ENCODE measurements at places on chromosomes 12 and 14. TPM values are rescaled to one million over a fixed set of nuclear protein-coding genes. Genes with fewer than 3 reads are reported as not detected.

DNA sequence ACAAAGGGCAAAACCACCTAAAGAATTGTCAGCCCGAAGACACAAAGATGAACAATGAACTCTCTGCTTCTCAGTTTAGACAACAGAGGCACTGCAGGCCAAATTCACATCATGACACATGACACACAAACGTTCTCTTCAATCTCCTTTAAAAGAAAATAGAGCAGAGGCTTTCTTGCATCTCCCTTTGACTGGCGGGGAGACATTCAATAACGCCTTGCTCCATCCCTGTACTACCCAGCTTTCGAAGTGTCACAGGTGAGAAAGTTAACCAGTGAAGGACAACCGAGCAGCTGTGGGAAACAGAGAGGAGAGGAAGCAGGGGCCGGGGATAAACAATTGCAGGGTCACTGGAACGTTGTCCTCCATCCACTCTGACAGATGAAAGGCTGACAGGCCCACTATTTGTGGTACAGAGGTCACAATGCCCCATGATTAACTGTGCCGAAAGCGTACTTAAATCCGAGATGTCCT lies 130.8 kb downstream of the PHLDA1 start:
- no peak for DNase-seq

The ENDOU gene
- not detected for total RNA-seq

The TCL1B gene
- 0.93 TPM for total RNA-seq

The KRT73 gene
- total RNA-seq: not detected

DNA sequence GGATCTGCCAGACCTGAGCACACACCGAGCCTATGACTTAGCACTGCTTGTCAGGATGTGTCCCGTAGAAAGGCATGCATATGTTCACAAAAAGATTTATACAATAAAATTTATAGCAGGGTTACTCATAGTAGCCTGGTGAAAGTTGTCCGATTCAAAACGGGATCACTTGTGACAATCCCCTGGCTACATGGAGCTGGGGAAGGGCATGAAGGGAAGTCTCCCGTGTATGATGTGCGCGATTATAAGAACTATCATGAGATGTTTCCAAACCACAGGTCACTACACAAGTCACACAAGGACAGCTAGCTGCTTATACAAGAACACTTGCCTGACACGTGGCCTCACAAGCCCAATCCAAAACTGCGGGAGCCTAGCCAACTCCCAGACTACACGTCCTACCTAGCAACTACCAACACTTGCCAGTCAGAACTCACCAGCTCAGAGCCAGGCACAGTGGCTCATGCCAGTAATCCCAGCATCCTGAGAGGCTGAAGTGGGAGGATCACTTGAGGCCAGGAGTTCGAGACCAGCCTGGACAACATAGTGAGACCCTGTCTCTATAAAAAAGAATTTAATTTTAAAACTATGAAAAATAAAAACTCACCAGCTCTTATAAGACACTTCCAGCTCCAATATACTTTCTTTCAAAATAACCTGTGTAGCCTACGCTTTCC lies 7.5 kb upstream of the CDCA4 start:
- no peak for DNase-seq

The RBM19 gene
- 38.6 TPM for total RNA-seq

GRCh38 chr12:27285403-27285802 lies 41.3 kb downstream of the STK38L start:
- no peak for DNase-seq

- DNase-seq: no peak
Observed at GRCh38 chr12:81327425-81327824, 249.5 kb downstream of the ACSS3 start.

- peak; percentile 74 for DNase-seq
Observed at GRCh38 chr12:66061557-66062289, 68.8 kb downstream of the LLPH start.

- no peak for DNase-seq
Observed at GRCh38 chr14:33534632-33535031, 416.2 kb downstream of the EGLN3 start.

DNA sequence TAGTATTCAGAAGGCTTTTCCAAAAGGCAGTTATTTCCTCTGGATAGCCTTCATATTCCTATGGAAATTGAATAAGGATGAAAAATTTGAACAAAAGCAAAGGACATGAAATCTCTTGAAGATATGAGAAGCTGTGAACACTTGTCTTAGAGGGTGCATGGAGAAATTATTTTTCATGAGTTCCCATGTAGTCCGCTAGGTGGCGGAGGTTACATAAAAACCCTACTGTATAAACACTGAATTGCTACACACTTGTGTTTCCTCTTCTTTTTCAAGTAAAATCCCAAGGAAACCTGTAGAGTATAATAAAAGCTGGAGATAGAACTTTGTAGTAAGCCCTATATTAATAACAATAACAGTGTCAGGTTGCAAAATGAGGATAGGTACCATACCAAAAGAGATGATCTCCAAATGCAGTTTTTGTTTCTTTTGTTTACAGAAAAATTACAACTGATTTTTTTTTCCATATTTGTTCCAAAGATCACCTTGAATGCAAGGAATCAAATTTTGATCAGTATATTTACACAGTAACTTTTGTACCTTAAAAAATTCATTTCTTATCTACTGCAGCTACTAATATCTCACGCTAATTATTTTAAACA lies 37.8 kb upstream of the OR4E1 start:
- DNase-seq: peak; percentile 50

- DNase-seq: no peak
Observed at GRCh38 chr12:26334621-26335124, 139.3 kb downstream of the SSPN start.

- peak; percentile 58 for DNase-seq
Observed at GRCh38 chr12:12032260-12032791, 38.4 kb upstream of the BCL2L14 start.

The HSPB8 gene
- 10.4 TPM for total RNA-seq

- DNase-seq: no peak
Observed at GRCh38 chr12:98559666-98560065, 33.8 kb upstream of the SLC25A3 start.

The ACYP1 gene
- 11.8 TPM for total RNA-seq

- peak; percentile 56 for DNase-seq
Observed at GRCh38 chr12:96401076-96401871, 1.0 kb upstream of the CDK17 start.

DNA sequence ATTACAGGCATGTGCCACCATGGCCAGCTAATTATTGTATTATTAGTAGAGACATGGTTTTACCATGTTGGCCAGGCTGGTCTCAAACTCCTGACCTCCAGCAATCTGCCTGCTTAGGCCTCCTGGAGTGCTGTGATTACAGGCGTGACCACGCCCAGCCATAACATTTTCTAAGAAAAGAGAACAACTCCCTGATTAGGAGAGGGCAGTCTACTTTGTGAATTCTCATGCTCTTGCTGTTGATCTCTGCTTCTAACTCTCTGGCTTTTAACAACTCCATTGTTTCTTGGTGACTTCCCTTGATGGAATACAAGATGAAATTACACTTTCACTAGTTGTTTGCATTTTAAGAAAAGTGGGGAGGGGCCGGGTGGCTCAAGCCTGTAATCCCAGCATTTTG lies 33.6 kb downstream of the SSH1 start:
- no peak for DNase-seq

The RASSF8 gene
- total RNA-seq: 87.0 TPM

DNA sequence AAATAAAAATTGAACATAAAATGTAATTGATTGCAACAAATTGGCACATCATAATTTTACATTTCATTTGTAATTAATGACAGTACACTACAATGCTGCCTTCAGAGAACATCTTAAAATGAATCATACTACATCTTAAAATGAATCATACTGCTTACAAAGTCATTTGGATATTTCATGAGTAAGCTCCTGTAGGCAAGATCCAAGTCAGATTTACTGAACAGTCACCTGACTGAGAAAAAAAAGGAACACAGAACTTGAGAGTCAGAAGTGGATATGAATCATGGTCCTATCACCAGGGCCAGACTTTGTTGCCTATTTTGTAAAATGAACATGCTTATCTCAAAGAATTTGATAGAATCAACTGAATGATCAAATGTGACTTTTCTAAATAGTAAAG lies 32.7 kb upstream of the FBLN5 start:
- no peak for DNase-seq

GRCh38 chr14:36521598-36522345 lies 1.7 kb upstream of the NKX2-1 start:
- peak; percentile 84 for DNase-seq

DNA sequence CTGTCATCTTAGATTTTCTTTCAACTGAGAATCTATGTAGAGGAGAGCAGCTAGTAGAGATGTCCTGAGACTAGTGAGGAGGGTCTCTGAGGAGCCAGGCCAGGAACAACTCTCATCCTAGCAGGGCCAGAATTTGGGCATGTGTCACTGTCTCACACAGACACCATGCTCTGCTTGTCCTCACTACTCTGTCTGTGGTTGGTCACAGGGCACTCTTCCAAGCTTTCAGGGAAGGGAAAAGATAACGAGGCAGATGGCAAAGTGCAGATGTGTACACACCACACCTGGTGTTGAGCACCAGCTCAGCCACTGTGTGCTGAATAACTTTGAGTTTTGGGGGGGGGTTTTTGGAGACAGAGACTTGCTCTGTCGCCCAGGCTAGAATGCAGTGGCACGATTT lies 2.5 kb downstream of the SSPN start:
- DNase-seq: no peak

DNA sequence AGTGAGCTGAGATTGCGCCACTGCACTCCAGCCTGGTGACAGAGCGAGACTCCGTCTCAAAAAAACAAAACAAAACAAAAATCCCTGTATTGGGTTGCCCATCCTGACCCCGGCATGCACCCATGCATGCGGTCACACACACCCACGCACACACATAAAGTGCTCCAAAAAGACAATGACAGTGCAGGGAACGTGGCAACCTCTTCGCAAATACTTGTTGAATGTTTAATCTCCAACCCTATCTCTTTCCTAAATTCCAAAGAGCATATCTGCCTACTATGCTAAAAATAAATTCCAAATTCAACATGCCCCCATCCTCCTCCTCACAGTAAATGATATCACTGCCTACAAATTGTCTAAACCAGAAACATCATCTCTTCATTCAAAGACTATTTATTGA lies 13.5 kb downstream of the SLC7A7 start:
- no peak for DNase-seq

DNA sequence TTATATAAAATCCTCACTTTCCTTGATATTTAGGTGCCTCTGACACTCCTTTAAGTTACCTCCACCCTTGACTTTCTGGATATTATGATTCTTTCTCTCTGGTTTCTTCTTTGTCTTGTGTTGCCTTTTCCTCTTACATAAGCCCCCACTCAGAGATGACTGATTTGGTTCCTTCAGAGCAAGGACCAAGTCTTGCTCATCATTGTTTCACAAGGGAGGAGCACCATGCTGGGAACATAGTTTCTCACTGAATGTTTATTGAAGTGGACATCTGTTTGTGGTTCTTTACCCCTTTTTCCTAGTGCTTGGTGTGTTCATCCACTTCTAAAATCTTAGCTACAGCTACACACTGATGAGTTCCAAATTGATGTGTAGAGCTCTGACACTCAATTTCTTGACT lies 161.3 kb upstream of the PTPRQ start:
- DNase-seq: no peak

- DNase-seq: no peak
Observed at GRCh38 chr12:70788774-70789173, 131.8 kb downstream of the PTPRR start.

Data from endodermal cell (in vitro differentiated cells).